Activated CD8-positive, alpha-beta memory T cell treated with anti-CD3 and anti-CD28 coated beads for 1 hour (primary cell): ENCODE measurements at places on chromosomes 3 and 15.

DNA sequence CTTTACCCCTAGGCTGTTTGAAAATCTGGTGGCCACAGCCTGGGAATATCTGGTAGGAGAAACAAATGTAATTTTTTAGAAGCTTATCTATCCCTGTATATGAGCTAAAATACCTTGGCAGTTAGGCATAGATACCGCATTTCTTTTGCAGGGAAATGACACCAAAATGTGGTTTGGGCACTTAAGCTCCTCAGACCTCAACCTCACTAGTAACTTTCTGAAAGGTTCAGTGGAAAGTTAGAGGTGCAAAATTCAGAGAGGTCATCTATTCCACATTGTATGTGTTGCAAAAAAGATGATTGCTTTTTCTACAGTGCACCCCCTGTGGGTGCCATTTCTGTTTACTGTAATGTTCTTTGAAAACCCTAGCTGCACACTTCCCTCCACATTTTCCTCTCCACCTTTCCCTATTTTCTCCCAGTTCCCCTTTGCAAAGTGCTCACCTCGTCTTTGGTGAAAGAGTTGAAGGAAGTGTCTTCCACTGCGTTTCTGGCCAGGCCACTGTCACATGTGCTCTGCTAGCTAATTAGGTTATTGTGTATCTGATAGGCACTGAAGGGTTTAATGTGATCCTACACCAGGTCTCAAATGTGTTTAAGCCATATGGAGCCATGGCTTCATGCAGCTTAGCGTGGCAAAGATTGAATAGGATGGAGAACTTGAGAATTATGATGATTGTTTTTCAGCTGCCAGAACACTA is 1.3 kb downstream of the SACM1L start:
- DNase-seq, result no peak

DNA sequence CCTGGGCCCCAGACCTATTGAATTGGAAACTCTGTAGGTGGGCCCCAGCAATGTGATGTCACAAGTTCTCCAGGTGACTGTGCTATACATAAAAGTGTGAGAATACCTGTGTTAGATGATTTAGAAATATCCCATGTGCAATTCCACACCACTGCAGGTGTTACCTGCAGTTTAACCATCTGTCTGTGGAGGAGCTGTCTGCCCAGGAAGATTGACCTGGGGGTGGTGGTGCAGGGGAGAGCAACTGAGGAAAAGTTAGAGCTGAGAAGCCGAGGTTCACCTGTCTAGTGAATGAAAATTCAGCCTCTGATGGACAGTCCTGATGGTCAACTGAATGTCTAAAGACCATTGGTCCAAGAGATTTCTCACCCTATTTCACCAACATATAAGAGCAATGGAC is 132.2 kb upstream of the SLC24A5 start:
- DNase-seq, result no peak

DNA sequence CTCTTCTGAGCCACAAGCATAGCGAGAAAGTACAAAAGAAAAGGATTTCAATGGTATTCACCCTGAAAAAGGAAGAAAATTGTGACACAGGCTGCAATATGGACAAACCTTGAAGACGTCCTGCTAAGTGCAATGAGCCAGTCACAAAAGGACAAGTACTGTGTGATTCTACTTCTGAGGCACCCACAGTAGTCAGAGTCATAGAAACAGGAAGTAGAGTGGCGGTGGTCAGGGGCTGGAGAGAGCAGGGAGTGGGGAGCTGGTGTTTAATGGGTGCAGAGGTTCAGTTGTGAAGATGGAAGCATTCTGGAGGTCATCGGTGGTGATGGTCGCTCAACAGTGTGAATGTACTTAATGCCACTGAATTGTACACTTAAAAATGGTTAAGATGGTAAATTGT is 180.5 kb downstream of the APBA2 start:
- DNase-seq, result no peak

DNA sequence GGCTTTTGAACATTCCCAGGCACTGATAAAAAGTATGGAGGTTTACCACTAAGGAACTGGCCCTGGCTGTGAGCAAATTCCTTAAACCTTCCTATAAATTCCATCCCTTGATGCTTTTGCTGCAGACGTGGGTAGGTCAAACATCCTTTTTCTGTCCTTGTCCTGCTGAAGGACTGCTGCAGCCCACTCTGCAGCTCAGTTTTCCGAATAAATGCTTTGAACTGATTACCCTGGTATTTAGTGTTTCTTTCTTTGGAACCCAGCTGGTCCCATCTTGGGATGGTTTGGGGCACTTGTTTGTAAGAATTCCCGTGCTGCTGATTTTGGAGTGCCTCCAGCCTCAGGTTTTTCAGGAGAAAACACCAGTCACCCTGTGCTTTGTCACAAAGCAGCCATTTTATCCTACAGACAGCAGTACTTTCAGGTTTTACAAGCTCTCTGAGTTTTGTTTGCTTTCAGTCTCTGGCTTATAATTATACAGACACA is 815.9 kb downstream of the VGLL3 start:
- no peak for DNase-seq

- DNase-seq, result no peak
Measured at GRCh38 chr3:178537122-178537705, 978 bp downstream of the KCNMB2 start.

GRCh38 chr3:106033654-106034053 is 164.8 kb upstream of the CBLB start:
- no peak for DNase-seq

- no peak for DNase-seq
Measured at GRCh38 chr3:136728473-136728872, 23.7 kb downstream of the STAG1 start.

DNA sequence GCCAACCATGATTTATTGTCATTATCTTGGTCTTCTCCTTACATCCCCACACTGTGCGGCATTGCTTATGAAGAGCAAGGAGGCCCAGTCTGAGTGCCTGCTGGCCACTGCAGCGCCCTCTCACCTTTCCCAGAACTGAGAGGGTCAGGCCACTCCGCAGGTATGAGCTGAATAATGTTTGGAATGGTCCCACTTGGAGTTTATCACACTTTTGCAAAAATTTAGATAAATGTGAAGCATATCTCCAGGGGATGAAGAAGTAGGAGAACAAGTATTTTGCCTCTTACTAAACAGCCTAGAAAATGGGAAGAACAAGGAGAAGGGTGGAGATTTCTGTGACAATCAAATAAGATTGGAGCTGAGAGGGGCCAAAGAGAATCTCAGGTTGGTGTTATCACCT is 74.4 kb upstream of the GSK3B start:
- DNase-seq, result no peak

DNA sequence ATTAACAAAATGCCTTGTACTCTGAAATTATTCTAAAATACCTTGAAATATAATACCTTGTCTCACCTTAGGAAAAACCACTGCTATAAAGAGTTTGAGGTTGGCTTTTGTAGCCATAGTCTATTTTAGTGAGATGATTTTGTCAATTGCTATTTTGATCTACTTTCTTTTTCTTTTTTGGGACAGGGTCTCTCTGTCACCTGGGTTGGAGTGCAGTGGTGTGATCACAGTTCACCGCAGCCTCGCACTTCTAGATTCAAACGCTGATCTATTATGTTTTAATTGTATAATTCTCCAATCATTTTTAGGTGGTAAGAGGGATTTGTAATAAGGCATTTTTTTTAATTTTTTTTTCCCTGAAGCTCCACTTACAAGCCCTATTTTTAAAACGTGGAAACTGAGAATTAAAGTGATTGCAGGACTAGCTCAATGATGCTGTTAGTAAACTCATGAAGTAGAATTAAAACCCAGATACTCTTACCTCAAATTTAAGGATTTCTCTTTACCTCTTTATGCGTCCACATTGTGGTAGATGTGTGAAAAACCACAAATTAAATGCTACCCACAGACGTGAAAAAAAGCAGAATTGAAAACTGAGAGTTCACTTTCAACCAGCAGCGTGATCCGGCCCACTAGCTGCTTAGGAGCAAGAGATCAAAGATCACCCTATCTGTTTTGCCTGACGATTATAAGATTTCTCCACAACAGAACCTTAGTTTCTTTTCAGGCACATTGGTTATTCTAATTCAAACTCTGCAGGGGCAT is 384.2 kb downstream of the CGGBP1 start:
- DNase-seq, result no peak

GRCh38 chr15:59350421-59350732 is 22.3 kb downstream of the MYO1E start:
- no peak for DNase-seq

GRCh38 chr3:143514109-143514508 is 334.2 kb downstream of the SLC9A9 start:
- no peak for DNase-seq

GRCh38 chr3:117263270-117263669 is 553.7 kb downstream of the TUSC7 start:
- DNase-seq, result no peak

DNA sequence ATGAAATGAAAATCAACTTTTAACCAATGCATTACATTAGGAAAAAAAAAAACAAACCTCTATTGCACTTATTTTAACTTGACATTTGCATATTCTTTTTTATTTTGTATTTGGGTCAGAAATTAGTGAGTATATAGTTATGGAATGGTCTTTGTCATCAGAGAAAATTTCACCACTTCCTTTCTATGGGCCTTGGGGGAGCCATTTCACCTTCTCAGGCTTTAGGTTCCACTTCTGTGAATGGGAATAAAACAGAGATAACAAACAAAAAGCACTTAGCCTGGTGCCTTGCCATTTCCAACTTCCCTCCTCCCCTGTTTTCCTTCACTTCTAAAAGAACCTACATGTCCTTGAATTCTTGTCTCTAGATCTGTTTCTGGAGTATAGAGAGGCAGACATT is 168.0 kb upstream of the STT3B start:
- DNase-seq, result no peak
